ENCODE measurements at places on chromosomes 5 and 9. TPM values are rescaled to one million over a fixed set of nuclear protein-coding genes. Genes with fewer than 3 reads are reported as not detected.

DNA sequence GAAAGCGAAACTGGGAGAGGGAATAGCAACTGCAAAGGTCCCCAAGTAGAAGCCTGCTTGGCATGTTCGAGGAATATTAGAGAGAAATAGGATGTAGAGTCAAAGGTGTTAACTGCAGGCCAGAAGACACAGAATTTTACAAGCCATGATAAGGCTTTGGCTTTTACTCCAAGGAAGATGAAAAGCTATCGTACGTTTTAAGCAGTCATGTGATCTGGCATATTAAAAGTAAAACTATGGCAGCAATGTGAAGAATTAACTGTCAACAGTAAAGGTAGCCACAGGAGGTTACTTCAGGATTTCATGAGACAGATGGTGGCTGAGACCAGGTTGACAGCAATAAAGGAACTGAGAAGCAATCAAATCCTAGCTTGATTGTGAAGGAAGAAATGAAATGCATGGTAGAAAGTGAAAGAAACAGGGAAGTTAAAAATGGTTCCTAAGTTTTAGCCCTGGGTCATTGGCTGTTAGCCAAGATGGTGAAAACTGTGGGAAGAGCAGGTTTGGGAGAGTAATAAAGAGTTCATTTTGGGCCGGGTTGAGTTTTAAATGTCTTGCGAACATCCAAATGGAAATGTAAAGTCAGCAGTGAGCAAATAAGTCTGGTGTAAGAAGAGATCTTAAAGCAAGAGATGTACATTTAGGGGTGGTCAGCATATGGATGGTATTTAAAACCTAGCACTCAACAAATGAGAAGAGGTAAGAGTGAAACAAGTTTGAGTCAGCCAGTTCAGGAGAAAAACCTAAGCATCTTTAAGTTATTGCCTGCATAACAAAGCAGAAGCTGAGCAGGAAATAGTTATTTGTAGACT lies 20.3 kb upstream of the TTC33 start:
- DNase-seq: no peak

DNA sequence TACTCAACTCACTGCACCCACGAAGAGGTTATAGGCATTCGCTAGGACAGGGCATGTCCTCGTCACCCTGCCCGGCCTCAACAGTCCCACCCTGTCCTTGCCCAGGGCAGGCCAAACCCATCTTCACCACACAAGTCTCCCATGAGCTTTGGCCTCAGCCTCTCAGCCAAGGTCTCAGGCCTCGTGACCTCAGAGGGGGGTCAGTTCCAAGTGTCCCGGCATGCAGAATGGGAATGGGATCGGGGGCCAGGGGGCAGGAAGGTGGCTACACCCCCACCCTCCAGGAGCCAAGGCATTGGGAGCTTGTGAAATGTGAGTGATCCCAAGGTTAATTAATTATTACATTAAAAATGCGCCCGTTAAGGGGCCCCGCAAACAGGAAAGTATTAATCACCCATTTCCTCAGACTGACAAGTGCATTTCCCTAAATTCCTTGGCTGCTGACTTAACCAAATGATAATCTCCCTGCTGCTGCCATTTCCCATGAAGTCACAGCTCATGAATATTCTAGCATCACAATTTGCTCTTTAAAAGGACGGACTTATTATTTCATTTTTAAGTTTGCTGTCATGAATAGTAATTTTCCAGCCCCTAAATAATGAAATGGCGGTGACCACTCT lies 8.0 kb upstream of the UBAC1 start:
- DNase-seq: no peak

DNA sequence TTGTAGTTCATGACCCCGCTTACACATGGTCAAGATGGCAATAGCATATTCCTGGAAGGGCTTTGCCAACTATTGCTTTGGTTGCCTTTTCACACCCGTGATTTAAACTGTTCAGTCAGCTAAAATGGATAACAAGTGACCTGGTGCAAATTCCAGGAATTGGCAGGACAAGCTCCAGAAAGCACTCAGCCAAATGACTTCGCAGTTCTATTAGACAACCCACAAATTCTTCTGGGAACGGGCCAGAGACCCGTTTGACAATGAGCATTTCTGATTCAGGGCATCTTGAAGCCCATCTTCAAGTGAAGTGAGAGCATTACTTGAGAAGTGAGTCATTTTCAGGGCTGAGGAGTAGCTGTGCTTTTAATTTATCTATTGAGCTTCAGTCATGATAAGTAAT lies 165.0 kb downstream of the DROSHA start:
- no peak for DNase-seq

LECT2 gene
- total RNA-seq: not detected

DNA sequence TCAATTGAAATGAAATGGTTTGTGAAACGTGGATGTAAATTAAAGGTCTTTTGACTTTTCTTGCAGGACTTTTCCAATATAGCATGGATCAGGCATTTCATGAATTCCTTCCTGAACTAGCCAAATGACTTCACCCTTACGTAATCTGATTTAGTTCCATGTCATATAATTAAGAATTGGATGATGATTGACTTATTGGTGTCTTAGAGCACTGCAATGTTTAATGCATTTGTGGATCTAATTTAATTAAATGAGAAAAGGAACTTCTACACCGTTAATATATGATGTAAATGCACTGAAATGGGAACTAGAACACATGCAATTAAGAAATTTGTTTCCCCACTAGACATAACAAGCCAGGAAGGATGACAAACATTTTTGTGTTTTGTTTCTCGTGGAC lies 228.8 kb downstream of the FBXL7 start:
- DNase-seq: no peak

DNA sequence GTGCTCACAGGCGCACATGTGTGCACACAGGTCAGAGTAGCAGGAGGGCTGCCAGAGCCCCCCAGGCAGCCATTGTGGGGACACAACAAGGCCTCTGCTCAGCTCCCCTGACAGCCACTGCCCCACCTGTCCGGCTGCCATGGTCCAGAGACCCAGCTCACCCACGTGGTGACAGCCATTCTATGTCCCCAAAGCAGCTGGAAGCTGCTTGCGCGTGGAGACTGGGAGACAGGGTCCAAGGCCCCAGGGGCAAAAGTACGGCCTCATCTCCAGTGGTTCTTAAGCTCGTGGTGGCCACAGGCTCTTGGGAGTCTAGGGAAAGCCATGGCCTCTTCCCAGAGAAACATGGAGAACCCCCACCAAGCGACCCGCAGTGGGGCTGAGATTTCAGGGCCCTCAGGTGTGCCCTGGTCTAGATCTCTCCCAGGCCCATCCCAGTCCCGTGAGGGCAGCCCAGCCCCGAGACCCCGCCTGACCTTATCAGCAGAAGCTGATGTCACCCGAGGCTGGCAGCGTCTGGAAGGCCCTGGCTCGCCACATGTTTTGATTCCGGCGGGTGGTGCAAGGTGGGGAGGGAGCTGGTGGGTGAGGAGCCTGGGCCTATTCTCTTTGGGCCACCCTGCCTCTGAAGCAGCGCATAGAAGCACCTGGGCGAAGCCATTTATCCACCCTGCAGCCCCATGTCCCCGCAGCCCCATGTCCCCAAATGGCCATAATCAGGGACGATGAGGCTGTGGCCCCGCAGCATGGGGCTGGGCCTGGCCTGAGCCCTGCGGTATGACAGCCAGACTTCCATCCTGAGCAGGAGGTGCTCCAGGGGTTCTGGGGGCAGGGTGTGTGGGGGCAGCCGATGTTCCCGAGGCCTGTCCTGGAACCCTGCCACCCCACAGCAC lies 31.7 kb downstream of the GLT6D1 start:
- DNase-seq: no peak

- DNase-seq: no peak
Observed at GRCh38 chr5:115336201-115336720, 39.8 kb upstream of the CCDC112 start.

PTGER4 gene
- 11.2 TPM for total RNA-seq

F12 gene
- 0.36 TPM for total RNA-seq

DNA sequence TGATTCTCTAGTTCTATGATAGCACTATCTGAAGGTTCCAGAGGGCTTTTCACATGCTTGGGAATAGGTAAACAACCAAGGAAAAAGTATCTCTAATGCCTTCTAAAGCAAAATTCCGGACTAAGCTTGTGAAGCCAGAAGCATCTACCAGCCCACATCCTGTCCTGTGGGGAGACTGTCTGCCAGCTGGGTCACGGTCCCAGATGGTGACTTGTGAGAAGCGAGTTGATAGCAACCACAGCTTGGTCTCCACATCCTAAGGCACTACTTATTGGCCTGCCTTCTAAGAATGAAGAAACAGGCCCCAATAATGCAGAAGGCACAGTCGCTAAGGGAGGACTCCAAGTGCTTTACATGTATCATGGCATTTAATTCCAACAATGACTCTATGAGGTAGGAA lies 184.1 kb upstream of the ADRA1B start:
- DNase-seq: no peak

FBXL7 gene
- total RNA-seq: 2.7 TPM

GRCh38 chr5:91016322-91016721 lies 366.8 kb downstream of the ARRDC3 start:
- DNase-seq: no peak

LURAP1L gene
- 1.8 TPM for total RNA-seq

GRCh38 chr5:67073045-67073680 lies 123.4 kb downstream of the CD180 start:
- DNase-seq: no peak

CDO1 gene
- 21.6 TPM for total RNA-seq

LCN9 gene
- not detected for total RNA-seq

ERCC6L2 gene
- 39.2 TPM for total RNA-seq
